CD4-positive, alpha-beta T cell (primary cell): ENCODE measurements at places on chromosomes 12 and 14. TPM values are rescaled to one million over a fixed set of nuclear protein-coding genes. Genes with fewer than 3 reads are reported as not detected.

GRCh38 chr12:62588916-62589315 is 122.3 kb downstream of the MON2 start:
- DNase-seq: no peak

GRCh38 chr12:84542289-84542688 is 370.3 kb downstream of the SLC6A15 start:
- DNase-seq: no peak

GRCh38 chr14:59067127-59067894 is 121.2 kb upstream of the DAAM1 start:
- DNase-seq: no peak

- DNase-seq: no peak
Observed at GRCh38 chr14:50726372-50727107, 58.4 kb upstream of the SAV1 start.

- no peak for DNase-seq
Observed at GRCh38 chr14:104119119-104119487, 19.3 kb upstream of the KIF26A start.

GRCh38 chr12:46524778-46525177 is 152.2 kb upstream of the SLC38A2 start:
- DNase-seq: no peak

DNA sequence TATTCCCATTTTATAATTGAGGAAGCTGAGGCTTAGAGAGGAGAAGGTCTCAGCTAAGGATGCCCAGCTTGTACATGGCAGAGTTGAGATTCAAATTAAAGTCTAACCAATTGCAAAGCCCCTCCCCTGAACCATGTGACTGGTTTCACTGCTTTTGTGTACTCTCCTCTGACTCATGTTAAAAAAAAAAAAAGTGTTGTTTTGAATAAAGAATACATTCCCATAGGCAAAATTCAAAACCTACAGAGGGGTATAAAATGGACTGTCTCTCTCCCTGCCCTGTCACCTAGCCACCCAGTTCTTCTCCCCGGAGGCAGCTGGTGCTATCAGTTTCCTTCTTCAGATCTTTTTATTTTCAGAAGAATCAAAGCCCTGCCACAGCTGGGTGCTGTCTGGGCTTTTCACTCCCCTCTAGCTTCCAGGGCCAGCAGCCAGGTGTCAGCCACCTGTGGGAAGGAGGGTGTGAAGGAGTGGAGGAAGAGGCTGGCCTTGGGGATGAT is 5.4 kb downstream of the PSMD9 start:
- DNase-seq: no peak

- DNase-seq: no peak
Observed at GRCh38 chr12:56086096-56086495, 6.1 kb downstream of the ERBB3 start.

GRCh38 chr14:106309423-106309822 is 783.0 kb downstream of the TMEM121 start:
- DNase-seq: no peak

GRCh38 chr14:103545915-103546651 is 16.4 kb downstream of the BAG5 start:
- DNase-seq: no peak

- no peak for DNase-seq
Observed at GRCh38 chr12:112810235-112810917, 18.8 kb downstream of the RPH3A start.

DNA sequence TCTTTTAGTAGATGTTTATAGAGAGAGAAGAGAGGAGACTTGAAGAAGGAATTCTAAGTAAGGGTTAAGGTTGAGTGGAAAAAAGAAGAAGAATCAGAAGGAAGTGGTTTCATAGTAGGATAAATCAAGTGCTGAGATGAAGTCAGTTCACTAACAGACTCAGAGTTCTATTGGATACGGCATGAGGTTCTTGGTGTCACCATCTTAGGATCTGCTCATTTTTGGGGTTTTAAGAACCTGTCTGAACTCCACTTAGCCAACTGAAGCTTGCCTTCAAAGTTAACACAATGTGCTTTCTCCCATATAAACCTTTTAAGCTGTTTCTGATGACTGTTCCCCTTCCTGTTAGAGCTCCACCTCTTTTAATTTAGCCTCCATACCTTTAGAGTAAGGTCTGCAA is 152.6 kb downstream of the PRKCH start:
- DNase-seq: no peak

DNA sequence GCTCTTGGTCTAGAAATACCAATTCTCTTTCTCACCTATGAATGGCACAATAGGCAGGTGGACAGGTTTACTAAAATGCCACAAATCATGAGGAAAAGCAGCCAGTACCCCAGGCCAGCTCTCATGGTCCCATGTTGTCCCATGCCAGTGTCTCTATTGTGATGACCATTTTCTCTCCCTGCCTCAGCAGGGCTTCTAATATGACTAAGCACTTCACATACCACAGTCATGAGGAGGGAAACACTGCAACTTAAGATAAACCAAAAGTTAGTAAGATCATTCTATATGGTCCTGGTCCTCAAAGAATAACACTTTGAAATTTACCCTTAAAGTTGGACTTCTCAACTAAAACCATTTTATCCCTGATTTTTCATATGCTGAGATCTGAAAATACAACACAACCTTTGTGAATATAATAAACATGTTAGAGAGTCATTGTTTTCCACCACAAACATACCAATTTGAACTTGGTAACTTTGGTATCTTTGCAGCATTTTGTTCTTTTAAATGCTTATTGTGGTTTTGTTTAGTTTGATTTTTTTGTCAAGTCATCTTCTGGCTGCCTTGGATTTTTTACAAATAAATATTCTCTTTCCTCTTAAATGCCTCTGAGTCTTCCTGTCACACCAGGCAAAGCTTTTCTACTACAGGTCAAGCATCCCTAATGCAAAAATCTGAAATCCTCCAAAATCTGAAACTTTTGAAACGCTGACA is 3.6 kb downstream of the TTC5 start:
- DNase-seq: no peak

- peak; percentile 64 for DNase-seq
Observed at GRCh38 chr12:48980953-48981756, 3.0 kb downstream of the WNT1 start.

GRCh38 chr14:32265584-32265983 is 62.5 kb upstream of the RNU6-8 start:
- DNase-seq: no peak

DNA sequence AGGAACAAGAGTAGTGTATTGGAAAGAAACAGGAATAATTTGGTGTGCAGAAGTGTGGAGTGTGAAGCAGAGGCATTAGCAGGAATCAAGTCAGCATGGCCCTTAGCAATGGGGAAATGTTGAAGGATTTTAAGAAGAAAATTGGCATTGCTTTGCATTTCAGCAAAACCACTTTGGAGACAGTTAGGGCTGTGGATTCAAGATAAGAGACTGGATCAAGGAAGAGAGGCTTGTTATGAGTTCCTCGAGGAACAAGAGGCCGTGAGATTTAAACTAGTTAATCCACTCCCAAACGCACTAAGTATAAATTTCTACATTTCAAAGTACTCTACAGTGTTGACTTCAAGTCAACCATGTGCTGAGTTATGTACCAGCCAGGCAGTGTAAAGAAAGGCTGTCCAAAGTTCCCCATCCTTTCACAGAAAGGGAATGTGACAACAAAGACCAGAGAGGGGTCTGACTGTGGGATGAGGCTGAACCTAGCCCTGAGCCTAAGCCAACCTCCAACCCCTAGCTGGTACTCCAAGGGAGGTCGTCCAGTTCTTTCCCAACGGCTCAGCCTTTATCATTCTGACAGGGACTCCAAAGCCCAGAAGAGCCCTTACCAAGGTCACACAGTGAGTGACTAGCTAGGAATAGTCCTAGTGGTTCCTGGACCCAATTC is 91.2 kb upstream of the BMP4 start:
- DNase-seq: no peak

GRCh38 chr14:31261859-31262731 is 54.5 kb upstream of the HECTD1 start:
- DNase-seq: no peak

GRCh38 chr14:99750746-99751450 is 42.3 kb upstream of the EML1 start:
- no peak for DNase-seq

DNA sequence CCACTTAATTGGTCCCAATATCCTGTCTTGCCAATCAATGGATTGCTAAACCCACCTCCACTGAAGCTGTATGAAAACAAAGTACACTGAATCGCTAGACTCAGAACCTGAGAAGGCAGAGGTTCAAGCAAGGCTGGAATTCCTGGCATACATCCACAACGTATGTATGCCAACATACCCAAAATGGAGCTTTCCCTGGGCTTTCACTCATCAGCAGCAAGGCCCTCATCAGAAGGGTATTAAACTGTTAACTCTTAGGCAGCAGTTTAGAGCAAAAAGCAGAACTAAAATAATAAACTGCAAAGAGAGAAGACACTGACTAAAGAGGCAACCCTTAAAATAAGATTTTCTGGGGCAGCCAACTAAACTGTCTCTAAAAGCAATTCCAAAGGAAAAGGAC is 13.6 kb downstream of the MED13L start:
- DNase-seq: no peak

DNA sequence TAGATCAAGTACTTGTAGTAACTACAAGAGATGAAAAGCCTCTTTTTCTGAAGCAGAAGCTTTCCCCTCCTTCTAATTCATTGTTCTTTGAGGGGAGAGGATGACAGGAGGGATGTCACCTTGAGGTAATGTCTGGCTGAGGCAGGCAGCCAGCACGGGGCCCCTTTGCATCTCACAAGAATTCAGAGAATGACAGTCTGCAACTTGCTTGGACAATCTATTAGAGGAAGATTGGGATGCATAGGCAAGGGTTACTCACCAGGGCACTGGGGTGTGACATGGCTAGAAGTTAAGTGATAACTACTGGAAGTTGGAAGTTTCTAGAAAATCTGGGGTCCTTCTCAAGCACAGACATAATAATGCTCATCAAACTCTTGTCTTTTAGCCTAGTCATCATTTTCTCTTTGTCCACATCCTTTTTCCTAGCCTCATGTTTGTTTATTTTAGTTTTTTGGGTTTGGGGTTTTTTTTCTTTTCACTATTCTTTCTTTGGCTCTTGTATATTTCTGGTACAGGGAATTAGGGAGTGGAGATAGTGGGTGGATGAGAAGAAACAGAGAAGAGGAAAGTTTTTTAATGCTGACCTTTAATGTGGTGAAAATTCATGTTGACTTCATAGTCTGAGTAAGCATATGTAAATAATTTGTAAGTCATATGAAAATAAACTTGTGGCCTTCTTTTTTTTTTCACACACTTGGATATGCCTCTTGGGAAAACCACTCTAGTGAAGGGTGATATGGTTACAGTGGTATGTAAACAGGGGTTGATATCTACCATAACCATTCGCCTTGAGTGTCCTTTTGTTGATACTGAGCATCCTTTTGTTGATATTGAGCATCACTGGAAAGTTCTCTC is 55.1 kb downstream of the TTLL5 start:
- DNase-seq: no peak

DNA sequence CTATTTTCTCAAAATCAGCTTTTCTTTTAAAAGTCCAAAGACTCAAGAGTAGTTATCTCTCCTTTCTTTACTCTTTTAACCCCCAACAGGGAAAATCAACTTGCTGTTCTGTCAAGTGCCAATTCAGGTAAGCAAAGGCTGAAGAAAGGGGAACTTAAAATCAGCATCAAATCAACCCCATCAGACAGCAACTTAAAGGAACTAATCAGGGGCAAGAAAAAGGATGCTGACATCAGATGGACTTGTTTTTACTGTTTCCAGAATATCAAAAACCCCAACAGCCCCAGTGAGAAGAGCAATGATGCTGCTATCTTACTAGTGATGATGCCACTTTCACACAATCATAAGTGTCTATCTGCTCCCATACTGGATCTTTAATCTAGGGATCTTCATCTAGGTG is 3.4 kb downstream of the BAZ2A start:
- no peak for DNase-seq

DNA sequence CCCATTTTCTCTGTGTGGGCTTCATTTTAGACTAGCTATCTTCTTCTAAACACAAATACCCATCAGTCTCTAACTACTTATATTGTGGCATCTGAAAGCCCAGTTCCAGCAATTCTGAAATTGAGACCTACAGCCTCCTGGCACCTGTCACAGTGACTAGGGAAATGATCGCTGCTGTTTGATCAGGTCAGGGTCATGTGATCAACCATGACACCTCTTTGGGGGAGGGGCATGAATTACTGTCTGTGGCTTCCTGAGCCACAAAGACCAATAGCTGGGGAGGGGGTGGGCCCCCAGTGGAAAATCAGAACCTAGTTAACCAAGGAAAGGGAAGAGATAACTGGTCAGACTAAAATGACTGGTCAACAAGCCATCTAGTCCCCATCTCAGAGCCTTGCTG is 14.1 kb downstream of the WSCD2 start:
- no peak for DNase-seq

DNA sequence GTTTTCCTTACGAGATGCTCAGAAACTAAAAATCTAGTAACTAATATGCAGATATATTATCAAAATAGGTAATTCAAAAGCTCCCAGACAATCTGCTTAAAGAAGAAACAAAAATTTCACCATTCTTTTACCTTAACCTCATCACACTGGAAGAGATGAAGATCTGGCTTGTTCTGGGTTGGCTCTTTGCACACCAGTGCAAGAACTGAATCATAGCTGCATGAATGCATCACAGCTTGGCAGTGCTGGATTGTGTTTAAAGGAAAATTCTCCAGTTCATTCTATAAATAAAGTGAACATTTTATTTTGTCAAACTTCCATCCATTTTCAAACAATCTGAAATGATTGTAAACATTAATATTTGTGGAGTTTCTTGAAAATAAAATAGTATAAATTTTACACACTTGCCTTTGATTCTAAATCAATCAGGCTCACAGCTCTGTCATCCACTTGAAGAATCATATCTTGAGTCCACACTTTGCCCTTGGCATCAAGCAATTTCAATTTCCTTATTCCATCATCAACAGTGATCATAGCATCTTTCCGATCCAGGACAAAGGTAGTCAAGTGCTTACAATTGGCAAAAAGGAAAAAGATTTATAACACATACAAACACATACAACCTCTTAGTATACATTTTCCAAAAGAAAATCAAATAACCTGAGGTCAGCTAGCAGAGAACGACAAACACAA is 119.8 kb downstream of the EPS8 start:
- DNase-seq: no peak

The CARMIL3 gene
- 0.05 TPM for total RNA-seq

The FANCM gene
- 8.8 TPM for total RNA-seq

The FOXM1 gene
- 0.80 TPM for total RNA-seq

The KRT74 gene
- total RNA-seq: 0.34 TPM

The KLRD1 gene
- total RNA-seq: 0.87 TPM

The CEP170B gene
- 4.7 TPM for total RNA-seq

The LRRC43 gene
- total RNA-seq: not detected

The E2F7 gene
- total RNA-seq: 0.16 TPM

The SERPINA12 gene
- total RNA-seq: not detected

The RD3L gene
- total RNA-seq: not detected

The NINJ2 gene
- 1.1 TPM for total RNA-seq

The NKX2-1 gene
- total RNA-seq: not detected

The BIN2 gene
- 138 TPM for total RNA-seq
